ENCODE measurements at places on chromosomes 16 and 17.

DNA sequence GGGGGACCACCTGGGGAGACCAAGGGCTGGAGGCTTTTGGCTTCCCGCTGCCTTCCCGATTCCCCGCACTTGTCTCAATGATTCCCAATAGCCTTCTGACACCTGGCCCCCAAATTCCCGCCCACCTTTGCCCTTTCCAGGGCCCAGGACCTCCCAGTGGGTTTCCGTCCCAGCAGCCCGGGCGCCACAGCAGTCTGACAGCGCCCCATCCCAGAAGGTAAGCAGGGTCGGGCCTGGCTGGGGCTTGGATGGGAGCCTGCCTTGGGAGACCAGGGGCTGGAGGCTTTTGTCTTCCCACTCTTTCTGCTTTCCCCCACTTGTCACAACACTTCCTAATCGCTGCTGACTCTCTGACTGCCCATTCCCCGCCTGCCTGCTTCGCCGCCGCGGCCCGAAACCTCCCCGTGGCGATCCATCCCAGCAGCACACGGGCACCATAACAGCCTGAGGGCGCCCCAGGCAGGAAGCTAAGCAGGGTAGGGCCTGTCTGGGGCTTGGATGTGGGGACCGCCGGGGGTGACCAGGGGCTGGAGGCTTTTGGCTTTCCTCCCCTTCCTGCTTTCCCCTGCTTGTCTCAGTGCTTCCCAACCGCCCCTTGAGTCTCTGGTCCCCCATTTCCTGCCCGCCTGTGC lies 2289.3 kb downstream of the TP53TG3F start:
- no peaks in the 10 kb centered on the region for H3K36me3 ChIP-seq
- no peaks in the 10 kb centered on the region for H3K4me1 ChIP-seq
- no peak for DNase-seq
- no peak overlapping the region for H3K4me3 ChIP-seq
- no peaks in the 10 kb centered on the region for H3K27me3 ChIP-seq
- no peak overlapping the region for H3K27ac ChIP-seq

GRCh38 chr16:4897328-4897727 lies 39.6 kb downstream of the PPL start:
- H3K36me3 ChIP-seq = peaks cover 24% of the 10 kb centered on the region
- no peaks in the 10 kb centered on the region for H3K27me3 ChIP-seq
- H3K4me1 ChIP-seq = no peaks in the 10 kb centered on the region
- DNase-seq = no peak

- H3K27ac ChIP-seq = no peak overlapping the region
- peaks cover 3% of the 10 kb centered on the region for H3K4me1 ChIP-seq
- no peak overlapping the region for H3K4me3 ChIP-seq
Observed at GRCh38 chr16:51579652-51580360, 428.7 kb upstream of the SALL1 start.

GRCh38 chr16:14004729-14005315 lies 66.3 kb upstream of the MRTFB start:
- H3K4me1 ChIP-seq = no peaks in the 10 kb centered on the region
- no peak overlapping the region for H3K4me3 ChIP-seq
- no peaks in the 10 kb centered on the region for H3K36me3 ChIP-seq
- no peak for DNase-seq
- no peak overlapping the region for H3K27ac ChIP-seq
- no peaks in the 10 kb centered on the region for H3K27me3 ChIP-seq

DNA sequence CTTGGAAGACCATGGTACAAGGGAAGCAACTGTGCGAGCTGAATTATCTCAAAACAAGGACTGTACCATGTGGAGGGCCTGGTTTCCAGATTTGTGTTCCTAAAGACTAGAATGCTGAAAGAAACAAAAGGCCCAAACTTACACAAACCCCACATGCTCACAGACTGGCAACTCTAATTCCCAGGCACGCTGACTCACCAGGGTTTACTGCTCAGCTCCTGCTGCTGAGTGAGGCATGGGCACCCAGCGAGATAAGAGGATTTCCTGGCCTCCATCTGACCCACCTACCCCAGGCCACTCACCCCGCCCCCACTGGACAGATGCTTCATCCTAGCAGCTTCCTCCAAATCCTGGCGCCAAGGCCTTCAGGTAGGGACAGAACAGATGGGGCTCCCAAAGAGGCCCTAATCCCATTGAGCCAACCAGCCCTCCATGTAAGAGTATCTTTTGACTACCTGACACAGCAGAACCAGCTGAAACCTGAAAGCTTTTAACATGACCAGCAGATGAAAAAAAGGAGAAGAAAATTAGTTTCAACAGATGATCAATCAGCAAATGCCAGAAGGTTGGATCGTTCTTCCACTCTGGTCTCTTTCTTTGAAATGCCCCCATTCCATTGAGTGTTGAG lies 33.9 kb downstream of the DCUN1D3 start:
- H3K4me1 ChIP-seq = peaks cover 5% of the 10 kb centered on the region
- no peak for DNase-seq
- H3K4me3 ChIP-seq = no peak overlapping the region
- H3K27me3 ChIP-seq = no peaks in the 10 kb centered on the region
- H3K27ac ChIP-seq = no peak overlapping the region
- no peaks in the 10 kb centered on the region for H3K36me3 ChIP-seq

DNA sequence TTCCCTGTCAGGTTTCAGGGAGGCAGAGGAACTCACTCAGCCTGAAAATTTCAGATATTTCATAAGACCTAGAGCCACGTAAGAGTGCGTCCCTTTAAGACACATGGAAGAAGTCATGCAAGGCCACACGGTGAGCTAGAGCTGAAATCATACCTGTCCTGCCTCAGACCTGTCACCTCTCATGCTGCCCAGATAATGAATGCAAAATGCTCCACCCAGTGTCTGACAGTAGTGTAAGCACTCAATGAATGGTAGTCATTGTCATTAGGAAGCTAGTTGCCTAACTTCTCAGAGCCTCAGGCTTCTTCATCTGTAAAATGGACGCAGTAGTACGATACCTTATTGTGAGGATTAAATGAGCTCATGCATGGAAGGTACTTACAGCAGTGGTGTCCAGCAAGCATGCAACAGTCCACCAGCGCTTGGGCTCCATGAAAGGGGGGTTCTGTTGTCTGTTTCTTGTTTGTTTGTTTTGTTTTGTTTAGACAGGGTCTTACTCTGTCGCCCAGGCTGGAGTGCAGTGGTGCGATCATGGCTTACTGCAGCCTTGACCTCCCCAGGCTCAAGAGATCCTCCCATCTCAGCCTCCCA lies 60.7 kb downstream of the WSB1 start:
- no peak overlapping the region for H3K27ac ChIP-seq
- peaks cover 1% of the 10 kb centered on the region for H3K4me1 ChIP-seq
- no peaks in the 10 kb centered on the region for H3K27me3 ChIP-seq
- H3K4me3 ChIP-seq = no peak overlapping the region
- no peak for DNase-seq
- no peaks in the 10 kb centered on the region for H3K36me3 ChIP-seq

GRCh38 chr17:80817861-80818260 lies 173.8 kb upstream of the CHMP6 start:
- no peak overlapping the region for H3K27ac ChIP-seq
- no peak for DNase-seq
- peaks cover 2% of the 10 kb centered on the region for H3K4me1 ChIP-seq
- no peaks in the 10 kb centered on the region for H3K36me3 ChIP-seq
- no peak overlapping the region for H3K4me3 ChIP-seq

GRCh38 chr17:4329838-4330237 lies 36.6 kb downstream of the UBE2G1 start:
- H3K36me3 ChIP-seq = no peaks in the 10 kb centered on the region
- DNase-seq = no peak
- H3K4me3 ChIP-seq = no peak overlapping the region
- H3K4me1 ChIP-seq = no peaks in the 10 kb centered on the region
- no peak overlapping the region for H3K27ac ChIP-seq
- H3K27me3 ChIP-seq = no peaks in the 10 kb centered on the region

DNA sequence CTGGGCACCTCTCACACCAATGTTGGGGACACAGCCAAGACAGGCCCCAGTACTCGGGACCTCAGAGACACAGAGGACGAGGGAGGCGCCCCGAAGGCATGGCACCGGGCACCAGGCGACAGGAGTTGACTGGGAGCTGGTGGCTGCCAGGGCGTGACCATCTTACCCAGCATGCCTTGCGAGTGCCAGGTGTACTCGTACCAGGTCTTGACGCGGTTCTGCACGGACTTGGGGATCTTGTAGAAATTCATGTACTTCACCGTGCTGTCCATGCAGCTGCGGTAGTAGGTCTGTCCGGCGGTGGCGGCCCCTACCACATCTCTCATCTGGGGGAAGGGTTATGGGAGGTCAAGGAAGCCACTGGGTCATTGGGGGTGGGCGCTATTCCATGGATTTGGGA lies 67.3 kb downstream of the CNGB1 start:
- no peak overlapping the region for H3K4me3 ChIP-seq
- H3K4me1 ChIP-seq = no peaks in the 10 kb centered on the region
- no peaks in the 10 kb centered on the region for H3K27me3 ChIP-seq

DNA sequence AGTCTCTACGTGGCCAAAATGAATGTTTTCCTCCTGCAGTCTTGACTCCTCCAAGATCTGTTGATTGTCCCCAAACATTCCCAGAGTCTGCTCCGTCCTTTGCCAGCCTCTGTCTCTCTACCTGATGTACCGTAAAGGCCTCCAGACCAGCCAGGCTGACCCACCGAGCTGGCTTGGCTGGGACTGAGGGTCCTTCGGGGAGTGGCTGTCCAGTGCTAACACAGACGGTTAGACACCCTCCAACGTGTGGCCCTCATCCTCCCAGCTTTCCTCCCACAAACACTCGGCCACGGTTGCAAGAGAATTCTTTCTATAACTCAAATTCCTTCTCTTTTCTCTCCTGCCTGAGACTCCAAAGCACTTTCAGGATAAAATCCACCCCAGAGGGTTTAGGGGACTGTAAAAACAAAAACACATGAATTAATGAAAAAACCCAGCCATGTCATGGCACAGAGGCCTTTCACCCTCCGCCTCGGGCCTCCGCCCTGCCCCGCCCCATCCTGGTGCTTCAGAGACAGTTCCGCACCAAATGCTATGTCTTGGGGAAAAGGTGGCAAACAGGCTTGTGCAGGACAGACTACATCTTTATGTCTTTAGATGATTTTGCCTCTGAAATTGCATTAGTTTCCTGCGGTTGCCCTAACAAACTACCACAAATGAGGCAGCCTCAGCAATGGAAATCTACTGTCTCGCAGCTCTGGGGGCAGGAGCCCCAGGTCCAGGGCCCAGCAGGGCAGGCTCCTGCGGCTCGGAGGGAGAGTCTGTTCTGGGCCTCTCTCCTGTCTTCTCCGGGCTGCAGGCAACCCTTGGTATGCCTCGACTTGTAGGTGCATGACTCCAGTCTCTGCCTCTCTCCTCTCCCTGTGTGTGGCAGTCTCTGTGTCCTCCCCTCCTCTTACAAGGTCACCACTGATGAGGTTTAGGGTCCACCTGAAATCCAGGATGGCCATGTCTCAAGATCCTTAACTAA lies 72.5 kb upstream of the CBX4 start:
- no peaks in the 10 kb centered on the region for H3K27me3 ChIP-seq
- no peak overlapping the region for H3K4me3 ChIP-seq
- no peak overlapping the region for H3K27ac ChIP-seq
- no peaks in the 10 kb centered on the region for H3K36me3 ChIP-seq
- no peak for DNase-seq

GRCh38 chr16:27576729-27577128 lies 26.8 kb downstream of the KATNIP start:
- H3K4me3 ChIP-seq = no peak overlapping the region
- no peaks in the 10 kb centered on the region for H3K36me3 ChIP-seq
- no peak overlapping the region for H3K27ac ChIP-seq
- H3K4me1 ChIP-seq = no peaks in the 10 kb centered on the region
- no peak for DNase-seq
- H3K27me3 ChIP-seq = no peaks in the 10 kb centered on the region

GRCh38 chr17:48014595-48015111 lies 22.9 kb downstream of the COPZ2 start:
- DNase-seq = no peak
- H3K27me3 ChIP-seq = peaks cover 3% of the 10 kb centered on the region
- no peak overlapping the region for H3K4me3 ChIP-seq

DNA sequence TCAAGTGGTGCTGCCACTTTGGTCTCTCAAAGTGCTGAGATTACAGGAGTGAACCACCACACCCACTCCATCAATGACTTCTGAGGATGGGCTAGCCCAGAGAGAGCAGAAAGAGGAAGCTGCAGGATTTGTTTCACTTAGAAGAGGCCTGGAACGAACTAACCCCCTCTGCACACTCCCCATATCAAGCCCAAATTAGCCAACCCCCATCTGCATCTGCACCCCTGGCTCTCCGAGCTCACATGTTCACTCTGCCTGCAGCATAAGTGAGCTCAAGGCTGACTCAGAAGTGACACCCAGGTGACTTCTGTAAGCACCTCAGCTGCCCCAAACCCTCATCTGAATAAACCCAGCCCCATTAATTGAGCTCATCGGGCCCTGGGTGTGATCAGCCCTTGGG lies 4.8 kb downstream of the SCNN1G start:
- H3K4me3 ChIP-seq = no peak overlapping the region
- 0 out of 2 replicates have a peak, but pooled peaks cover 2% of the 10 kb centered on the region for H3K4me1 ChIP-seq
- H3K27ac ChIP-seq = no peak overlapping the region

- no peak for DNase-seq
- H3K4me1 ChIP-seq = no peaks in the 10 kb centered on the region
- H3K27ac ChIP-seq = no peak overlapping the region
- no peaks in the 10 kb centered on the region for H3K36me3 ChIP-seq
- peak overlapping the region; percentile 74 for H3K4me3 ChIP-seq
Observed at GRCh38 chr17:7842380-7843256, 8.6 kb downstream of the KDM6B start.

DNA sequence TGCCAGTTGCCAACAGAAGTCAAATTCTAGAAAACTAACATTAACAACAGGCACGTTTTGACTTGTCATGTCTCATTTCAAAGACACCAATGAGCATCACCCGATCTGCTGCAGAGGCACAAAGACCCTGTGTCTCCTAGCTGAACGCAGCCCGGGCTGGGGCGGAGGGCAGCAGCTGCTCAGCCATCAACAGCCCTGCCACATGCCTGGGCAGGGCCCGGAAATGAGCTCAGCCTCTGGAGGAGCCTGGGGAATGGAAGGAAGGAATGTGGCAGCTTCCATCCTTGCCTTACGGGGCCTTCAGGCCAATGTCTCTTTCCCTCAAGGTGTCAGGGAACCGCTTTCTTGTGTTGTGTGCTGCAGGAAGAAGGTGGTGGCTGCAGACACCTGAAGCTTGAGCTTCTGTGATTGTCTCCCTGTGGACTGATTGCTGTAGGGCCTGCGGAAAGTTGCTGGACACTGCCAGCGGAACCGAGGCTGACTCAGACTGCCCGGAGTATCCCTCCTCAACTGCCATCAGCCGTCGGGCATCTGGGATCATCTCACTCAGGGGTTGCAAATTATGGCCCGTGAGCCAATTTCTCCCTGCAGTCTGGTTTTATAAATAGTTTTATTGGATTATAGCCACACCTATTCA lies 7.3 kb downstream of the CDH13 start:
- peaks cover 2% of the 10 kb centered on the region for H3K4me1 ChIP-seq
- H3K36me3 ChIP-seq = no peaks in the 10 kb centered on the region
- no peak overlapping the region for H3K27ac ChIP-seq
- no peak for DNase-seq
- H3K4me3 ChIP-seq = no peak overlapping the region

DNA sequence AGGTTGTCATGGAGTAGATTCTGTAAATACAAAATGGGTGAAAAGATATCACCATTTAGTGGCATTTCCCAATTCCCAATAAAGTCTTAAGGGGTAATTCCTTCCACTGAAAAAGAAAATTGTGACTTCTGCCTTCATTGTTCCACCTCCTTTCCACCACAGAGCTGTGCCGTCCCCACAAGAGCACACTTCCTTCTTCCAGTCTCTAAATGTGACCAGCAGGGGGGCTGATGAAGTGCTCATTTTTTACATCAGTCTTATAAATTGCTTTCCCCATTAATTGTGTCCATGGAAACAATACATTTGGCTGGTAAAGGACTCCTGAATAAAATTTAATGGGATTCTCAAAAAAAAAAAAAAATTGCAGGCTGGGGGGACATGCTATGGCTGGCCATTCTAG lies 260.8 kb upstream of the PSMD7 start:
- no peak overlapping the region for H3K27ac ChIP-seq
- H3K4me1 ChIP-seq = peaks cover 3% of the 10 kb centered on the region
- DNase-seq = no peak
- H3K27me3 ChIP-seq = no peaks in the 10 kb centered on the region
- no peak overlapping the region for H3K4me3 ChIP-seq

Measured in iPS DF 6.9 (cell line).